Naive thymus-derived CD4-positive, alpha-beta T cell (primary cell): ENCODE measurements at places on chromosomes 6 and 20.

DNA sequence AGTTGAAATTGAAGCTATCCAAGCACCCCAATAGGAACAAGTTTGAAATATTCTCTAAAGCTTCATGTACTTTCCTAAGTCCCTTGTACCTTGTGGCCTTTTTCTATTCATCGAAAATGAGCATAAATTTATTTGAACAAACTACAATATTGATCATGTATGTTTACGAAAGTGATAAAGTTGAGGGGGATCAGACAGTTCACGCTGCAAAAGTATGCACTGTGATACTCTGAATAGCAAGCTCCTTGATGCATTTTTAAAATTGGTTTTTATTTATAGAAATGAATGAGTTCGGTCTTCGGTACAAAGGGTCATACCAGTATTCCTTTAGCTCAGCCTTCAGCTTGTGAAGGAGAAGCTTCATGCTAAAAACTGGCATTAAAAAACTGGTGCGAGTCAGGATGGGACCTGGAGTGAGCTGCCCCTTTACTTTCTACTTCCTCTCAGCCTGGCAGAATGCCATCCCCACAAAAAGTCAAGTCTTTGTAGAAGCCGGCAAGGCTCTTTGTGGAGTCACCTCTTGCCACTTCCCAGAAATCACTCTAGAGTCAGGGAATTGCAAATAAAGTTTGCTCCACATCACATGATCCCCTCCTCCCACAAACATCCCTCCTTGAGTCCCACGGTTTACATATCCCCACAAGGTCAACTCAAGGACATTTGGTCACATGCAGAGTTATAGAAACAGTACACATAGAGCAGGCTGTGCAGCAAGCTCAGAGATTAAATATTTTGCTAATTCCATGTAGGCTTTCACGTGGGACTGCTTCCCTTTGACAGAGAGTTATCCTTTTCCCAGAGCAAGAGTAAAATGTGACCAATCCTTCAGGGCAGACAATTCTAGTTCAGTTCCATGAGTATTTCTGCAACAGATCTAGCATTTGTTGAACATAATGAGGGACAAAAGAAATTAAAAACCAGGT, 34.6 kb upstream of the ADGRF1 start:
- DNase-seq = no peak

GRCh38 chr6:8645212-8645611, 209.9 kb upstream of the SLC35B3 start:
- DNase-seq = no peak

GRCh38 chr20:29410806-29411457, 1846.5 kb upstream of the DEFB115 start:
- no peak for DNase-seq

DNA sequence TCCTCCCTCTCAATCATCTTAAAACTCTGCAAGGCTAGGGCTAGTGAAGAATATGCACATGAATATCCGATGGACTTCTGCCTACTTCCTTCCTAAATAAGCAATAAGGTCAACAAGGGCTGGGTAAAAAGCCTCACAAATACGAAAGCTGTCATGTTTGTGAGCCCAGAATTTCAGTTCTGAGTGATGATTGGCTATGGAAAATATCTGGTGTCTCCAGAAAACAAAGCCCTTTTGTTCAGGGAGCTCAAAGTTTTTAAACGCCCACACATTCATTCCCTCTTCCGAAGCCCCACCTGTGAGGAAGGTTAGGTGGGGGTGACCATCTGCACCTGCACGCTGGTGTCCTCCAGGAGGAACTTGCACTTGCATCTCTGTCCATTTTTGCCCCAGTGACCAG, 126.9 kb upstream of the ARMC2 start:
- DNase-seq = no peak

GRCh38 chr6:26576929-26577719, 19.6 kb upstream of the ABT1 start:
- no peak for DNase-seq

GRCh38 chr6:3627956-3628835, 123.3 kb downstream of the PXDC1 start:
- DNase-seq = no peak

DNA sequence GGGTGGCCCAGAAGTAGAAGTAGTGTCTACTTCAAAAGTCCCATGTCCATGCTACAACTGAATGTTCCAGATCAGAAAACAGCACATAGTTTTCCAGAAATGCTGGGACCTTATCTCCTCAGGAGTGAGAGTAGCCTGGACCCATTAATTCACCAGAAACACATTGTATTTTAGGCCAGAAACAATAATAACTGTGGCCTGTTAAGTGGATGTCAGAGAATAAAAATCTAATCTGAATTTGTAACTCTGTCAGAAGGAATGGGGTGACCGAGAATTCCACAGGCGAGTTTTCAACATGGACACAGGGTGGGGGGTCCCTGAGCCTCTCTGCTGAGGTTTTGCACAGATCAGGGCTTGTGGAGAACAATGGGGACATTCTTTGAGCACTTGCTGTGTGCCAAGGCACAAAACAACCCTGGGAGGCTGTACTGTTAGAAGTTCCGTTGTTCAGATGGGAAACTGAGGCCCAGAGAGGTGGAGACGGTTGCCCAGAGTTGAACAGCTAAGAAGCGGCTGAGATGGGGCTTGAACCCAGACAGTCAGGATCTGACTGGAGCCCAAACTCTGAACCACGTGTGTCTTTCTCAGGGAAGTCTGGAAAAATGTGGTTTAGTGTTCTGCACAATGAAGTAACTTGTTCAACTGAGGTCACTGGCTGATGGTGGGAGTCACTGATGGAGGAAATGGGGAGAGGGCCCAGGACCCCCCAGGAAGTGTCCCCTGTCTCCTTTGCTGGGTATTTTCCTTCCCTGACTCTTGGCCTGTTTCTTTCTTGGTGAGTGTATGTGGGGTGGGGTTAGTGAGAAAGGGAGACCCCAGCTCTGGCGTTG, 44.2 kb downstream of the SNAI1 start:
- DNase-seq = no peak

DNA sequence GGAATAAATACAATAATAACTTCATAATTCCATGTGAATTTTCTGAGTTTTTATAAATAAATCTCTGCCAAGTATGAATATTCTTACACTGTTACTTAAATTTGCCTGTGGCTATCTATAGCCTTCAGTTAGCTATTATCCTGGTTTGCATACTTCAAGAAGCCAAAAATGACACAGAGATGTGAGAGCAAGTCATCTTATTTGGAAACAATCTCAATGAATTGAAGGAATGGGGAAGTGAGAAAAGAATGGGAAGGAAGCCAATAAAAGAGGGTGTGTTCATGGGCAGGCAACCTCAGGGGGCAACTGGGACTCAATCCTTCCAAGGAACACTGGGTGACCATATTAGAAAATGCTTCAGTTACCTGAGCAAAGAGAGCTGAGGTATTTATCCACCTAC, 9.9 kb downstream of the HAO1 start:
- DNase-seq = no peak

GRCh38 chr6:131868836-131869235, 61.0 kb downstream of the ENPP1 start:
- no peak for DNase-seq

DNA sequence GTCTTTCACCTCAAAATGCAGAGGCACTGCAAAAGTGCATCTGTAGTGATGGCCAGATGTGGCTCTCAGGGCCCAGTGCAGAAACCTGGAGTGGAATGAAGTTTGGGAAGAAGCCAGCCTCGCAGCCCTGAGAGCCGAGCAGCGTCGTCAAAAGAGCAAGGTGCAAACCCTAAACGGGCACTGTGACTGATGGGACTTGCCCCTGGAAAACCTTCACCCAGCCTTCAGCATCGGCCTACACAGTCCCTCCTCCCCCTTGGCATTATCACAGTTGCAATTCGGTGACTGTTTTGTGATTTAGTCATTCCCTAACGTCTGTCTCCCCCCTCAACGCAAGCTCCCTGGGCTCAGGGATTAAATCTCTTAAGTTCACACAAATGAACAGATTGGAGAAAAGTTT, 38.6 kb downstream of the TAF4 start:
- DNase-seq = no peak

DNA sequence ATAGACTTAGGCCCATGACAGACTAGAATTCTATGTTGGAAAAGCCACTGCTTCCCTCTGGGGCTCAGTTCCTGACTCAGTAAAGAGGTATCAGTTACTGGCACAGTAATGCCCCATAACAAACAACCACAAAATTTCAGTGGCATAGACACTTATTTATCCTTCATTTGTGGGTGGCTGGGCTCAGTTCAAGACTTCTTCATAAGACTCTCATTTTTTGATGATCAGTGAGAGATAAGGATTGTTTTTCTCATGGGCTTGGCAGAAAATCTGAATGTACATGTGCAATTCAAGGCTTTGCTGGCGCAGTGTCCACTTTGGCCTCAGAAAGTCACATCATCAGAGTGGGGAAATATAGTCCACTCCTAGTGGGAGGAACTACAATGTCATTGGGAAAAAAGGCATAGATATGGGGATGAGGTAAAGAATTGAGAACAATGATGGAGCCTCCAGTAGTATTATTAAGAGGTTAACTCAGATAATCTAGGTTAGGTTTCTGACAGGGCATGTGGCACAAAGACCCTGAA, 384.6 kb upstream of the FLRT3 start:
- DNase-seq = no peak

GRCh38 chr6:69868961-69869360, 2.6 kb downstream of the COL19A1 start:
- DNase-seq = no peak

- peak; percentile 72 for DNase-seq
Observed at GRCh38 chr20:32536851-32537656, 48.1 kb downstream of the NOL4L start.

DNA sequence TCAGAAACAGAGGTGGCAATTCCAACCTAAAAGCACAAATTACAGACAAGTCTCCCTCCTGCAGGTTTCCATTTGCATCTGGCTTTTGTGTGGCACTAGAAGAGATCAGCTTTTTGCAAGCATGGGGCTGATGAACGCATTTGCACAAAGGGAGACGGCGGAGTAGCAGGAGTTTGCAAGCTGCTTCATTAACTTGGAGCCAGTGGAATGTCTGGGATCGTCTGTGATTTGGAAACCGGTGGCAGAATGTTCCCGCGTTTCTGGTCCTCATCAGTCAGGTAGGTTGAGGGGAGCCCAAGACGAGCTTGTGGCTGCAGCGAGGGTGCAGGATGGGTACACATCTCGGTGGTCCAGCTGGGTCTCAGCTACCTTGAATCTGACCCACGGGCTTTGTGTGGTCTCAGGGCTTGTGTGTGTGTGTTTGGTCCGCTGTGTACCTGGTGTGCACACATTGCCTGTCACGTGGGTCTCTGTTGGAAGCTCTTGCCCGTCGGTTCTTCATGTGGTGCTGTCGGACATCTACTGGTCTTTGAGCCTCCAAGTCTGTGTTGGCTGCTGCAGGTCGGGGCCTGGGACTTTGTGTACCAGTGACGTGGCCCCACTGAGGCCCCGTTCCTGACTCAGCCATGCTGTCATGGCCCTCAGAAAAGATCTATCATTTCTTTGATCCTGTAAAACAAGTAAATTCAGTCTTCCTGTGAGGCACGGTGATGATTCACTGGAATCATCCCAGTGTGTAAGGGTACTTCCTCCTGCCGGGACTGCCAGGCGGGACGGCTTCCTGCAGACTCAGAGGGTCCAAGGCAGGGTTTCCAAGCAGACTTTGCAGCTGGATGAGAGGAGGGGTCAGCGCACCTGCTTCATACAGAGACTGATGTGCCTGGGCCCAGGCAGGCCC, 12.4 kb upstream of the MYT1 start:
- no peak for DNase-seq

GRCh38 chr6:92339936-92340640, 1079.3 kb downstream of the EPHA7 start:
- no peak for DNase-seq

- no peak for DNase-seq
Observed at GRCh38 chr20:8527998-8528723, 396.1 kb downstream of the PLCB1 start.

GRCh38 chr6:36757206-36757605, 59.6 kb downstream of the RAB44 start:
- no peak for DNase-seq
